Activated CD4-positive, alpha-beta T cell treated with anti-CD3 and anti-CD28 coated beads, Interleukin-2, amount 10 ng/mL, durations not matched to agents 7 days and 5 days (primary cell): ENCODE measurements at places on chromosomes 5 and 9. TPM values are rescaled to one million over a fixed set of nuclear protein-coding genes. Genes with fewer than 3 reads are reported as not detected.

ANKDD1B gene
- total RNA-seq = not detected

SLCO4C1 gene
- 0.25 TPM for total RNA-seq

FAM81B gene
- total RNA-seq = not detected

PCDHB10 gene
- total RNA-seq = not detected

TRIM36 gene
- not detected for total RNA-seq

PRDM9 gene
- not detected for total RNA-seq

GPR151 gene
- total RNA-seq = not detected

SOX30 gene
- total RNA-seq = not detected

MARVELD2 gene
- 0.17 TPM for total RNA-seq

ENC1 gene
- 2.2 TPM for total RNA-seq

ZNF483 gene
- total RNA-seq = 2.7 TPM
